ENCODE measurements at places on chromosomes 6 and 20. TPM values are rescaled to one million over a fixed set of nuclear protein-coding genes. Genes with fewer than 3 reads are reported as not detected.

DNA sequence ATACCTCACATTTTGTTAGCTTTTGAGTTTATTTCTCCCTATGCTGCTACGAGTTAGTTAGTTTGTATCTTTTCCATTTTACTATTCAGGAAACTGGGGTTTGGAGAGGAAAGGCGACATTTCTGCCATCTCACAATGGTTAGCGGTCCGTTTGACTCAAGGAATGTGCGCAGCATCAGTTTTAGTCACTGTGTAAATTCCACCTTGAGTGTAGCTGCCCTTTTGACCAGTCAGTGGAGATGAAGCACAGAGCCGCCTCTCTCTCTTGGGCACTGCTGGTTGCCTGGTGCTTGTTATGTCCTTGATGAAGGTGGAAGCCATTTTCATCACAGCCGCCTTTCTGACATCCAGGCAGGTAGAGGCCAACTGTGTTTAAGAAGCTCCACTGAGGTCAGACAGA, 185.5 kb downstream of the SCP2D1 start:
- no peak for DNase-seq

- no peak for DNase-seq
These were observed 14.2 kb upstream of the SLPI start for GRCh38 chr20:45268531-45268930.

DNA sequence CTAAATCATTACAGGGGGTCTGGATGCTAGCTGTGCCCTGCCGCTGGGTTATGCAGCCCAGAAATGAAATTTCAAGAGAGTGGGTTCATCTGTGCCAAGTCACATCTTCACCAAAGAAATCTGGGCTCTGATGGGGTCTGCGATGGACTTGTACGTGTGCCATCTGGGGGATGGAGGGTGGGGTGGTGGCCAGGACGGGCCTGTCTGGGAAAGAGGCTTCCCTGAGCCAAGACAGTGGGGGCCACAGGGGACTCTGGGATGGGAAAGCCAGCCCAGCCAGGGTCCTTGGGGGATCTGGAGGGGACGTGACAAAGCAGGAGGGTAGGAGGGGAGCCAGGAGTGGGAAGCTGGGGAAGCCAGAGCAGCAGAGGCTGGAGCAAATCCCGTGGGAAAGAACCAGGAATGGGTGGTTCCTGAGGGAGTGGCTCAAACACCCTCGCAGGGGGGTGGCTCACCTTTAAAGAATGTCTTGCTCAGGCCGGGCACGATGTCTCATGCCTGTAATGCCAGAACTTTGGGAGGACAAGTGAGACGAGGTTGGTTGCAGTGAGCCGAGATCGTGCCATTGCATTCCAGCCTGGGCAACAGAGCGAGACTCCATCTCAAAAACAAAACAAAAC, 36.3 kb upstream of the SULF2 start:
- DNase-seq: no peak

DNA sequence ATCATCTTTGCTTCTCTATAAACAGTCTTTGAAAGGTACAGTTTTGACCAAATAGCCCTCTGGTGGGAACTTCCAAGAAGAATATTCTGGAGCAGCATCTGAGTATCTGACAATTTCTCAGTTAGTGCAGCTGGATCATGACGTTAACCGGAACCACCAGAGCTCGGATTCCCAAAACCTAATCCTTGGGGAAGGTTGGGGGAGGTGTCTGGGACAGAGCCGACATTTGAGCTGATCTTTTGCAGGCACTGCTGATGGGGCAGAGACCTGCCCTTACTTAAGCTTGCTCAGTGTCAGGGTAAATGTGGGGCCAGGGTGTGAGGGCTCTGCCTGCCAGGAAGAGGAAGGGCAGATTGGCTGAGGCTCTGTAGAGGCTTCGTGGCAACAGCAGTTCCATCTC, 416.6 kb downstream of the DHX35 start:
- no peak for DNase-seq

The AARS2 gene
- 23.1 TPM for total RNA-seq

The SLC35F1 gene
- not detected for total RNA-seq

Measured in LHCN-M2 (cell line).